ENCODE measurements at places on chromosomes 5 and 9.

DNA sequence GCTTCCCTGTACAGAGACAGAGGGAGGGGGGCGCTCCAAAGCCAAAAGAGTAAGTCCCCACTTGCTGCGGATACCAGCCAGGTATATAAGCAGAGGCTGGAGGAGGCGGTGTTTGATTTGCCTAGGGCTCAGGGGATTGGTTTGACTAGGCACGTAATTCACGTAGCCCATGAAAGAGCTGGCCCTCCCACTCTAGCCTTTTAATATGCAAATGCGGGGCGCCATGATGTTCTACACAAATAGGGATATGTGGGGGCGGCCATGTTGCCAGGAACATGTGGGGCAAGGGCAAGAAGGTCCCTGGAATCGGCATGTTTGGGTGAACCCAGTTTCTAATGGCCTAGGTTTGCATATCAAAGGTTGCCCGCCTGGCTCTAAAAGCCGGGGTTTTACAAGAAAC, 3.3 kb upstream of the PRLR start:
- DNase-seq: no peak

DNA sequence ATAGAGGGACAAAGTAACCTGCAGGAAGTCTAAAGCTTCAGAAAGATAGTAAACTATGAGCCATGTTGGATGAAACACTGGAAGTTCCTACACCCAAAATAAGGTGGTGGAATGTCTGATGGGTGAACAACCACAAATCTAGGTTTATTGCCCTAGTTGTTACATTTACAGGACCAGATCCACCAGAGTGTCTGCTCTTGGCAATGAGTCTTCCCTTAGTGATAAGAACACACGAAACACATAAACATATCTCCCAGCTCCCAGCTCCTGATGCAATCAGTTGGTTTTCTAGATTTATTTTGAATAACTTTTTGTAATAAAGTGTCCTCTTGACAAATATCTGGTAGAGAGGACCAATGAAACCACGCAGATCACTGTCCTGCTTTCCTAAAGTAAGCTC, 329.7 kb upstream of the WWC1 start:
- DNase-seq: no peak

DNA sequence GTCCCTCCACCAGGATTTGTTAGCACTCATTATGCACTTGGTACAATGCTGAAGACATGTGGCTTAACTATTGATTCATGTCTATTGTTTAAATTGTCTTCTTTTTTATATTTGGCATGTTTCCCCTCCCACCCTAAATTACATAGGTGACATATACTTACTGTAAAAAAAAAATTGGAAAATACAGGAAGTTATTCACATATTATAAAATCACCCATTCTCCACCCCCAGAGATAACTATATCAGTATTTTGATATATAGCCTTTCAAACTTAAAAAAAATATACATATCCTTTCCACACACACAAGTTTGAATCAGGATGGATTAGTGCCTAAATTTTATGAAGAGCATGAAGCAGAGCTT, 87.6 kb downstream of the FGF1 start:
- no peak for DNase-seq

DNA sequence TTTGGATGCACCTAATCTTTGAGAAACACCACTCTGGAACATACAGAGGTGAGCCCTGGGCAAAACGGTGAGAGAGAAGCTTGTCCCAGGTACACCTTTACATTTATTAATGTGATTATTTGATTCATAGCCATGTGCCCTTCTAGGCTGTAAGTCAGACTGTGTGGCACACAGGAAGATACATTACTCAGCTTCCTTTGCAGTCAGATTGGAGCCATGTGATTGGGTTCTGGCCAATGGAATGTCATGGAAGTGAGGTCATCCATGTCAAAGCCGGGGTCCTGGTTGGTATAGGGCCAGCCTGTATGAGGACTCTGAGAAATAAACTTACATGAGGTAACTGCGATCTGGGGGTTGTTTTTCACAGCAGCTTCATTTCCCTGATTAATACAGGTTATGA, 106.8 kb upstream of the CD180 start:
- DNase-seq: no peak
